ENCODE measurements at places on chromosomes 2 and 18.

DNA sequence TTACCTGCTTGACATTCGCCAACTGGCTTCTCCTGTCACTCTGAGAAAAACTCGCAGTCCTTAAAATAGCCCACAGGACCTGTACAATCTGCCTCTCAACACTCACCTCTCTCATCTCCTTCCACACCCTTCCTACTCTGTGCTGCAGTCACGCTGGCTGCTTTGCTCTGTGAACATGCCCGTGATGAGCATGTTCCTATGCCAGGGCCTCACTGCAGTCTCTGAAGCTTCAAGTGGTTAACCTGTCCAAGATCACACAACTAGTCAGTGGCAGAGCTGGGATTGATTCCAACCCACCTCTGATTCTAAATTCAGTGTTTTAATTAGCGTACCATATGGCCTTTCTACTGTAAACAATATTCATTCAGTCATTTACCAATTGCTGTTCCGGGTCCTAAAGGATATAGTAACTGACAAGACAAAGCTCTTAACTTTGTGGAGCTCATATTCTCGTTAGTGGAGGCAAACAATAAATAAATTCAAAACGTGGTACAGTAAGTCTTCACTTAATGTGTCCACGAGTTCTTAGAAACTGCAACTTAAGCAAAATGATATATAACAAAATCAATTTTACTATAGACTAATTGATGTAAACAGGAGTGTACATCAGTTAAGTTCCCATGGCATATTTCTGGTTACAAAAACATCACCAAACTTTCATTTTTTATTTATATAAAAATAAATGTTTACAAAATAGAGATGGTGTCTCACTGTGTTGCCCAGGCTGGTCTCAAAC lies 38.9 kb upstream of the FBXO11 start:
- no peak for DNase-seq

GRCh38 chr2:9312591-9312990 lies 106.0 kb downstream of the ASAP2 start:
- DNase-seq, result no peak

- DNase-seq, result no peak
Measured at GRCh38 chr2:187207126-187207525, 240.9 kb downstream of the CALCRL start.

GRCh38 chr2:240249423-240250149 lies 109.1 kb upstream of the OTOS start:
- no peak for DNase-seq

DNA sequence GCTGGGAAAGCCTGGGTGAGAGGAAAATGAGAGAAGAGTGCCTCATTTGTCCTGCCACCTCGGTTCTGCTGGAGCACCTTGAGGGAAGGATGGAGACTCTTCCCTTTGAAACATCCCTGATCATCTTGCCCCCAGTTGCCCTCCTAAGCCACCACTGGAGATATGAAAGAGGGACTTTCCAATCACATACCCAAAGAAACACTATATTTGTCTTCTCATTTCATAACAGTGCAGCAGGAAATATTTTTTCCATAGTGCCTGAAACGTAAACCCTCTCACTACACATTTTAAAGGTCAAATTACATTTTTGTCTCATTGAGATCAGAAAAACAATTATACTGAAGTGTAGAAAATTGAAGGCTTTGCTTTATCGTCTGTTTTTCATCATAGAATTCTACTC lies 63.3 kb downstream of the KCTD18 start:
- DNase-seq, result no peak

- no peak for DNase-seq
Measured at GRCh38 chr18:3262234-3263131, 550 bp downstream of the MYL12B start.

DNA sequence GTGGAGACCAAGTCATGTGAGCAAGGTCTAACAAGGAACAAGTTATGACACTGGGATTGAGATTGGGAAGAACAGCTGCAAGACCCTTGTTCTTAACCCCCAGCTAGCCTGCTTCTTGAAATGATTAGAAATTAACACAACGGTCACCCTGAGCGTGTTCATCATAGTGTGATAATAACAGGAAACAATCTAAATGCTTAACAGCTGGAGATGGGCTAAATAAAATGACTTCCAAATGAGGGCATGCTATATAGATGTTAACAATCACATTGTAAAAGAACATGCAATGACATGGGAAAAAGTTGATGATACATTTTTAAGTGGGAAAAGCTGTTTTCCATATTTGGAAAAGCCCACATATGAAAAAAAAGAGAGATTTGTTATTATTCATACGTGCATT lies 47.6 kb downstream of the RPL37A start:
- DNase-seq, result no peak

GRCh38 chr2:71721669-71722068 lies 268.3 kb downstream of the DYSF start:
- peak; percentile 29 for DNase-seq

- DNase-seq, result no peak
Measured at GRCh38 chr2:118852605-118853128, 5.2 kb upstream of the EN1 start.

- DNase-seq, result no peak
Measured at GRCh38 chr2:174240097-174240496, 8.2 kb downstream of the OLA1 start.

DNA sequence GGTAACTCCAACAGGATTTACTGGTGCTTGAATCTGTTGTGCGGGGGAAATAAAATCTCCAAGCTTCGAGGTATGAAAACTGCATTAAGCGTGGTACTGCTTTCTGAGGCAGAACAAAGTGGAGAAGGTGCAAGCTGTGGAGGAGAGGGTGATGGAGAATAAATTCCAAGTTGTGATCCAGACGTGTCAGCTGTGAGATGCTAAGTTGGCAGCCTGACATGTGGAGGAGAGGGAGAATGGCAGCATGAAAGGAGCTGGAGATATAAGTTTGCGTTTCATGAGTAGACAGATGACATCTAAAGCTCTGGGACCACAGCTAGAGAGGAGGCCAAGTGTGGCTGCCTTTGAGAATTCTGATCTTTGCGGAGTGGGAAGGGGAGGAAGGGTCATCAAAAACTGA lies 411.8 kb downstream of the FBXO15 start:
- no peak for DNase-seq

- no peak for DNase-seq
Measured at GRCh38 chr18:44941516-44941915, 260.8 kb downstream of the SETBP1 start.

GRCh38 chr2:98555696-98556095 lies 52.6 kb downstream of the COA5 start:
- no peak for DNase-seq

GRCh38 chr18:10343778-10344177 lies 110.7 kb upstream of the APCDD1 start:
- DNase-seq, result no peak

DNA sequence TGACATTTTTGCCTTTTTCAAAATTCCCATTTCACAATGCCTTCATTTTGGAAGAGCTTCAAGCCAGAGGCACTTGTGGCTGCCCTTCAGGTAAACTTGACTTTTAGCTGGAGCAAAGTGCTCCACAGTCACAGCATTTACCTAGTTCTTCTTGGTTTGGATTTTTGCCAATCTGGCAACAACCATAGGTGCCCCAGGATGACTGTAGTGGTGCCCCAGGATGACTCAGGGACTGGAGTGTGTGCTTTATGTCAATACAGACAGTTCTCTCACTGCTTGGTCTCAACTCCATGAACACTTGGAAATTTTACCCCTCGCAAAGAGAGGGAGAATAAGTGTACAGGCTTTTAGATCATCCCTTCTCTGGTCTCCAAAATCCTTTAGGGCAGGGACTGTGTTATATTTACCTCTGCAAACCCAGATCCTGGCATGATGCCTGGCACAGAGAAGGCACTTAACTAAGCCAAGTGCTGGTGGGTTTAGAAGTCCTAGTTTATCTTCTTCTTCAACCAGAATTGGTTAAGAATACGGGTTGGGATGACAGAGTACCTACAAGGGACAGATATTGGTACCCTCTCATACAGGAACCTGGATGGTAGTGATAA lies 15.3 kb upstream of the PTPN4 start:
- DNase-seq, result peak; percentile 50

DNA sequence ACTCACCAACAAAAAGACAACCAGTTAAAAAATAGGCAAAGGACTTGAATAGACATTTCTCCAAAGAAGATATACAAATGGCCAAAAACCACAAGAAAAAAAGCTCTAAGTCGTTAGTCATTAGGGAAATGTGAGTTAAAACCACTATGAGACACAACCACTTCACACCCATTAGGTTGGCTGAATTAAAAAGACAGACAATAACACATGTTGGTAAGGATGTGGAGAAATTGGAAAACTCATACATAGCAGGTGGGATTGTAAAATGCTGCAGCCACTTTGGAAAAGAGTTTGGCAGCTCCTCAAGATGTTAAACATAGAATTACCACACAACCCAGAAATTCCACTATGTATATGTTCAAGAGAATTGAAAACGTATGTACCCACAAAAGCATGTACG lies 117.6 kb upstream of the SPATS2L start:
- no peak for DNase-seq

DNA sequence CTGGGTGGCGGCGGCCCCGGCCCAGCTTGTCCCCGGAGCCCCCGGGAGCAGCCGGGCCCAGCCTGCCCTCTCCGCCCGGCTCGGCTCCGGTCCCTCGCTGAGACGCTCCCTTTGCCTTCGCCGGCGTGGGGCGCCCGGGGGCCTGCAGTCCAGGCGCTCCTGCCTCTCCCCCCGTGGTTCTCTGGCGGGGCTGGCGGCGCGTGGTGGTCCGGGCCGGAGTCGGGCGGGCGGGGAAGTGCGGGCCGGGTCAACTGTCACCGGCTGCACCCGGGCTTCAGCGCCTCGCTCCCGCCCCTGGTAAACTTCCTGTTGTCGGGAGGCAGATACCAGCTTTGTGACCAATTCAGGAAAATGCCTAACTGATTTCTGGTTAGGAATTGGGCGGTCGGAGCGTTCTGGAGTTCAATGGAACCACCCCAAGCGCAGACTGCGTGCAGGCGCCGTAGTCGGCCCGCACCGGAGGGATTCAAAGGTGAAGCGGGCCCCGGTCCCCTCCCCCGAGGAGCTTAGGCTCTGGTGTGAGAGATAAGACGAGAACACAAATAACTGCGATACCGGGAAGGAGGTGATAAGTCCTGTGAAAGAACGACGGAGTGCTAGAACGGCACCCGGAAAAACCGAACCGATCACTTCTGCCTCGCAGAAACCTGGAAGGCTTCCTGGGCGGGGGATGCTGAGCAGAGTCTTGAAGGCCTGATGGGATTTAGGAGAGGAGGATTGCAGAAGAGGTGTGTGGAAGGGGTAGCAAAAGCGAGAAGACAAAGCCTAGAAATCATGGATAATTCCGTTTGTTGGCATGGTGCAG lies 891 bp downstream of the CAB39 start:
- peak; percentile 52 for DNase-seq
